Stimulated activated naive CD8-positive, alpha-beta T cell treated with anti-CD3 and anti-CD28 coated beads, Interleukin-15, Interleukin-2, amounts not matched to agents 100 U/mL and 50 U/mL, for 24 hours (primary cell): ENCODE measurements at places on chromosomes 13 and 19.

DNA sequence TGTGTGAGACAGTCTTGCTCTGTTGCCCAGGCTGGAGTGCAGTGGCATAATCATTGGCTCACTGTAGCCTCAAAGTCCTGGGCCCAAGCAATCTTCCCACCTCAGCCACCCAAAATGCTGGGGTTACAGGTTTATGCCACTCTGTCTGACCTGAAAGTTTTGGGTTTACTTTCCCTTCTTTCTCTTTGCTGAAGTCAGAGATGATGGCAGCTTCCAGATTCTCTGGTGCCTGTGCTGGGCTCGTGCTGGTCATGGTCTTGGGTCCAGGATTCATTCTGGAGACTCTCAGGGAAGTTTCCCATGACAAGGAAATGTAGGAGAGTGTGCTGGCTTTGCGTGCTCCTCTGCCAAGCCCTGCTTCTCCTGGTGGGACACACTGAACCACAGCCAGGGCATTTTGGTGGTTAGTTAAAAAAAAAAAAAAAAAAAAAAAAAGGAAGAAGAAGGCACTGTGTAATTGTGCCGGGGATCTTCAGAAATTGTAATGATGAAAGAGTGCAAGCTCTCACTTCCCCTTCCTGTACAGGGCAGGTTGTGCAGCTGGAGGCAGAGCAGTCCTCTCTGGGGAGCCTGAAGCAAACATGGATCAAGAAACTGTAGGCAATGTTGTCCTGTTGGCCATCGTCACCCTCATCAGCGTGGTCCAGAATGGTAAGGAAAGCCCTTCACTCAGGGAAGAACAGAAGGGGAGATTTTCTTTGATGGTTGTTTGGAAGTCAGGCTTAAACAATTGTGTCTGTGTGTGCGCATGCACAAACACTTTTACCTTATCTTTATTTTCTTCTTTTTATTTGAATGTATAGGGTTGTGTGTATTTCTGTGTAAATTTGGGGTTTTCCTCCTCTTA lies at the start of gene ALOX5AP:
Gene ALOX5AP, plus strand, starts transcription at position 519 of the 847 bp plus-strand sequence. Its CDS starts 63 bp downstream, at position 582.
- peak; percentile 47 for DNase-seq

- DNase-seq = no peak
Measured at GRCh38 chr13:94705081-94706030, 7.0 kb downstream of the SOX21 start.

- no peak for DNase-seq
Measured at GRCh38 chr19:32202244-32202643, 143.2 kb upstream of the ZNF507 start.

DNA sequence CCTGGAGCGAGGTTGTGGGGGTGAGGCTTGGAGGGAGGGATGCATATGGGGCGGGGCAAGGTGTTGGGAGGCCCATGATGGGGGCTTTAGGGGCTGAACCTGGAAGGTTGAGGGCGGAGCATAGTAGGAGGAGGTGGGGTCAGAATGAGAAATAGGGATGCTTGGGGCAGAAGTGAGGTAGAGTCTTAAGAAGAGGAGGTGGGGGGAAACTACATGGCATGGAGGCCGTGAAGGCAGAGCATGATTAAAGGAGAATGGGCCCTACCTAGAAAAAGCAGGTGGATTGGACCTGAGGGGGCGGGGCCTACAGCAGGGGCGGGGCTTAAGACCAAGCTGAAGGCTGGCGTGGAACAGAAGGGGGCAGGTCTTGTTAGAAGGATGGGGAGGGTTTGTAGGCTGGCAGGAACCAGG lies 799 bp downstream of the NR1H2 start:
- DNase-seq = peak; percentile 60

- DNase-seq = no peak
Measured at GRCh38 chr13:43232873-43233265, 209.5 kb downstream of the DNAJC15 start.

DNA sequence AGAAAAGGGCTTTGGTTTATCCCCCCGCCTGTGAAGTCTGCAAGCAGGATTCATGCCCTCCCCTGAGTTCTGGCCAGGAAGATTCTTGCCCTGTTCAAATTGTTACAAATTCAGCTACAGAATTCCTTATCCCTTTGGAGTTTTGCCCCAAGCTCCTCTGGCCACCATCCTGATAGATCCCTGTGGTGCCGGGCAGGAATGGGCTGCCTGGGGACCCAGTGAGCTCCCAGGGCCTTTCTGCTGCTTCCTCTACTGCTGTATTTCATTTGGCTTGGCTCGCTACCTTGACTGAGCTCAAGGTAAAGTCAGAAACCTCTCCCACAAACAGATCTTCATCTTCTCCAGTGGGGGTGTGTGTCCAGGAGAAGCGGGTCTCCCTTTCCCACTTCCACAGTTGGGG lies 194.6 kb upstream of the NBEA start:
- no peak for DNase-seq

- peak; percentile 58 for DNase-seq
Measured at GRCh38 chr19:17420475-17420924, 653 bp downstream of the MVB12A start.

GRCh38 chr13:93872376-93872775 lies 607.1 kb downstream of the DCT start:
- DNase-seq = no peak

DNA sequence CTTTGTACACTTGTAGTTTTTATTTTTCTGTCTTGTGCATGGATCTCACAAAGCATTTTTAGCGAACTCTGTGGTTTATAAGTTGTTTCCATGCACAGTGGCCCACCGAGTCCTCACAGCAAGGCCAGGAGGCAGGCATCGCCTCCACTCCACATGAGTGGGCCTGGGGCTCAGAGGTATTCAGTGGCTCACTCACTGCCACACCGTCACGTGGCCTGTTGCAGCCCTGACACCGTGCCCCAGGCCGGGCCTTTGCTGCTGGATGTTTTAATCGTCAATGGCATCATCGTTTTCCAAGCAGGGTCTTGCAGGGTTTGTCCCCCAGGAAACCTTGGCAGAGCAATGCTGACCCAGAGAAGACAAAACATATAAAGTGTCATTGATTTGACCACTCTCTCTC lies 59.8 kb downstream of the SPACA7 start:
- DNase-seq = no peak

DNA sequence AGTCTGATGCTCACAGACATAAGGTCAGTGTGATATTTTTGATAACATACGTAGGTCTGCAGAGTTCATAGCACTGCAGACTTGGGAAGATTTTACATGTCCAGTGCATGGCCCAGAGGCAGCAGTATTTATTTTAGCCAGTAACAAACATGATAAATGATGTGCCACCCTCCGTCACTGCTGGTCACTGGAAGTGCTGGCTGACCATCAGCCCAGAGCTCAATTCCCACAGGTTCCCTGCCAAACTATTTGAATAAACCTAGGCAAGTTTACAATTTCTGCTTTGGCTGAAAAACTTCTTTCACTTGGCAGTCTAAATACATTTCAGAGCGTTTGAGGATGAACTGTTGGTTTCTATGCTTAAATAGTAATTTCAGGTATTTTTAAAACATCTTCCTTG lies 135.5 kb upstream of the EDNRB start:
- DNase-seq = no peak

GRCh38 chr19:55691561-55692481 lies 16.8 kb downstream of the EPN1 start:
- no peak for DNase-seq

DNA sequence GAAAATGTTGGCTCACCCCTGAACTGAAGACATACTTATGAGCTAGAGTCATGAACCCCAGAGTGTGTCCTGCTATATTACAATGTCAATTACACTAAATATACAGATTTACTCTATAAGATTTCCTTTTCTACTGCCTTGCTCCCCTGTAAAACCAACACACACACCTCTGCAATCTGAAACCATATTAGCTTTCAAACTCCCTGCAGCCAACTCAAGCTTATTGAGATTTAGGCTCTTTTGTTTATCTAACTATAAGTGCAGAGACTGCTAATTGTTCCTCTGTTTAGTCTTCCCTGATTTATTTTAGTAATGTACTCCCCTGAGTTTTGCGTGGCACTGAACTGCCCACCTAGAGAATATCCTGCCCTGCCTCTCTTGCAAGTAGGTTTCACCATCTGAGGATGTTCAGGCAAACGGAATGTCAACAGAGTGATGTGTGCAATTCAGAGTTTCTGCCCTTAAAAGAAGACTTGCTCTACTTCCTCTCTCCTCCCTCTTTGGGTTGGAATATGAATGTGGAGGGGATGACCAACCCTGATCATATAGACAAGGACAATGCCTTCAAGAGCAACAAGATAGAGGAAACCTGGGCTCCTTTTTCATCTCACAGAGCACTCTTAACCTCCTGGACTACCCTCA lies 22.3 kb downstream of the FAM216B start:
- DNase-seq = no peak

GRCh38 chr13:86541461-86541860 lies 742.2 kb upstream of the SLITRK6 start:
- DNase-seq = no peak

DNA sequence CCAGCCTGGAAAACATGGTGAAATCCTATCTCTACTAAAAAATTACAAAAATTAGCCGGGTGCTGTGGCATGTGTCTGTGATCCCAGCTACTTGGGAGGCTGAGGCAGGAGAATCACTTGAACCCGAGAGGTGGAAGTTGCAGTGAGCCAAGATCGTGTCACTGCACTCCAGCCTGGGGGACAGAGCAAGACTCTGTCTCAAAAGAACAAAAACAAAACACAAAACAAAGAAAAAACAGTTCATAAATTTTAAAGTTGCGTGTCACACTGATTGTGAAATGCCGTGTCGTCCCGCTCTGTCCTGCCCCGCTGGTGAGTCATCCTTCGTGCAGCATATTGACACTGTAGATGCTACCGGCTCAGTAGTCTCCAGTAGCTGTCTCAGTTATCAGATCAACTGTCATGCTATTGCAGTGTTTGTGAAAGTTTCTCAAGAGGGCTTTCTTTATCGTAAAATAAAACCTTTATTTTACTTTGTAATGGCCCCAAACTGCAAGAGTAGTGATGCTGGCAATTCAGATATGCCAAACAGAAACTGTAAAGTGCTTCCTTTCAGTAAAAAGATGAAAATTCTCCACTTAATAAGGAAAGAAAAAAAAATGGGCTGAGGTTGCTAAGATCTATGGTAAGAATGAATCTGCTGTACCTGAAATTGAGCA lies 36.4 kb upstream of the IGFL1 start:
- DNase-seq = no peak

GRCh38 chr13:29454931-29455481 lies 140.5 kb downstream of the SLC7A1 start:
- no peak for DNase-seq

- no peak for DNase-seq
Measured at GRCh38 chr13:52686376-52686775, 33.7 kb downstream of the SUGT1 start.

DNA sequence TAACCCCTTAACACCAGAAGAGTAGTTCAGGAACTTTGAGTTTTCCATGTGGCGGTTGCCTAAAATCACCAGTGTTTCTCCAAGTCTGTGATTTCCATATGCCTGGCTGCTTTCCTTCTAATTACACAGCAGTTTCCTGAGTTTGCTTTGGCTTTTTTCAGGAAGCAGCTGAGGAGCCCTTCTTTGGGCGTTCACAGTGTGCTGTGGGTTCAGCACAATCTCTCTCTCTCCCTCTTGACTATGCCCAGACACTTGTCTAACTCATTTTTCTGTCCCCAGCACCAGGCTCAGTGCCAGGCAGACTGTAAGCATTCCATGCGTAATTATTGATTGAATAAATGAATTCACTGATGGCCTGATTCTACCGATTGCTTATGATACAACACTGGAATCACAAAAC lies 19.7 kb downstream of the SCEL start:
- DNase-seq = no peak

DNA sequence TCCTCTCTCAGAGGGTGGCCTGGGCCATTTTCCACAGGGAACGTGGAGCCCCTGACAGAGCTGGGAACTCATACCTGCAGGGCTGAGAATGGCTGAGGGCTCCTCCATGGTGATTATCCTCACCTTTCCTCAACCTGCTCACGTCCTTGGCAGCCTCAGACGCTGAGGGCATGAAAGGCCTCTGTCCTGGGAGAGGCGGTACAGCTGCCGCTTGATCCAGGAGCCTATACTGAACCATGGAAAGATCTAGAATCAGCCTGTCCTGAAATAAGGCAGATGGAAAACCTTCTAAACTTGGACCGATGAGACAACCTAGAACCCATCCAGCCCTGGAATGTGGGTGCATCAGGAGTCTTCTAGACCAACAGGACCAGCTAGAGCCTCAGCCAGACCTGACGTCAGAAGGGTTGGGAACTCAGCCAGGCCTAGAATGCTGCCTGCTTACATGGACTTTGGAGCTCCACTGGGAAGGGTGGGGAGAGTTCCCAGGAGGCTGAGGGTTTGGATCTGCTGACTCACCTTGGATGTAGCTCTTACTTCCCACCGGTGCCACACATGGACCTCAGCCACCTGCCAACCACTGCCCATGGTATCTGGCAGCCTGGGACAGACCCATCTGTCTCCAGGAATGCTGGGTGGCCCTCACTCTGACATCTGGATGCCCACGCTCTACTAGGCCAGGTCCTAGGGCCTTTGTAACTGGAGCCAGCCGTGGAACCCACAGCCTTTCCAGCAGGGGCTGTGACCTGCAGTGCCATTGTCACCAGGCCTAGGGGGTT lies 7.5 kb downstream of the KCTD15 start:
- DNase-seq = no peak

DNA sequence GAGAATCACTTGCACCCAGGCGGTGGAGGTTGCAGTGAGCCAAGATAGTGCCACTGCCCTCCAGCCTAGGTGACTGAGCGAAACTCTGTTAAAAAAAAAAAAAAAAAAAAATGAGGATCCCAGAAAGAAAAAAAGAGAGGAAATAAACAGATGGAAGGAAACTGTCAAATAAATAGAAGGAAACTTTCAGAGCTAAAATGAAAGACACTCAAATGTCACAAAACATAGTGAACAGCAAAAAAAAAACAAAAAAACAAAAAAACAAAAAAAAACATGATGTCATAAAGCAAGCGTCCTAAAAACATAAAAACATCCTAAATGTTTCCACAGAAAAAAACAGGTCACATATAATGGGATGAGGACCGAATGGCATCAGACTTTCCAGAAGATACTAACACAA lies 15.0 kb downstream of the MLLT1 start:
- no peak for DNase-seq

DNA sequence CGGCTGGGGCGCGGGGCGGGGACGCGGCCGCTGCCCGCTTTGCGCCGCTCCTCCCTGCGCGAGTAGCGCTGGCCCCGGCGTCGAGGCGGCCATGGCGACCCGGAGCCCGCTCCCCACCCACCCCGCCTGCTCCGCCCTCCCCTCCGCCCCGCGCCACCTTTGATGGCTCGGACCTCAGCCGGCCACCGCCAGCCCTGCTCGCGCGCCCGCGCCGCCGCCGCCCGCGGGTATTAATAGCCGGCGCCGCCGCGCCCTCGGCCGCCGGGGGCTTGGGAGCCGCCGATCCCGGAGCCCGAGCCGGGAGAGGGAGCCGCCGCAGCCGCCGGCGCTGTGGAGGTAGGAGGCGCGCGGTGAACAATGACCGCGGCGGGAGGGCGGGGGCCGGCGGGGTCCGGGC lies 261 bp downstream of the FARP1 start:
- DNase-seq = no peak

DNA sequence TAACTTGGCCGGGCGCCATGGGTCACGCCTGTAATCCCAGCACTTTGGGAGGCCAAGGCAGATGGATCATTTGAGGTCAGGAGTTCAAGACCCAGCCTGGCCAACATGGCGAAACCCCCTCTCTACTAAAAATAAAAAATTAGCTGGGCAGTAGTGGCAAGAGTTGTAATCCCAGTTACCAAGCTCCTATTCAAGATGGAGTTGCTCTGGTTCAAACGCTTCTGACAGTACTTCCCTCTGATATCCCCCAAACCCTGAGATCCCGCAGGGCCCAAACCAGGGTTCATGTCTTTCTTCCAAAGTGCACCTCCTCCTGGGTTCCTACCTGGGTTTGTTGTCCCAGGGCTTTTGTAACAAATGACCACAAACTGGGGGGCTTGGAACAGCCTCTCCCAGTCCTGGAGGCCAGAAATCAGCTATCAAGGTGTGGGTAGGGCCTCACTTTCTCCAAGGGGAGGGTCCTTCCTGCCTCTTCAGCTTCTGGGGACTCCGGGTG lies 13.7 kb downstream of the CELF5 start:
- no peak for DNase-seq
